Muscle of arm (tissue), 14 donors: ENCODE measurements at places on chromosomes 2 and 18. TPM values are rescaled to one million over a fixed set of nuclear protein-coding genes. Genes with fewer than 3 reads are reported as not detected.

The NPHP1 gene
- 10.7 TPM for polyA plus RNA-seq

The SCN2A gene
- not detected for polyA plus RNA-seq

The WDR54 gene
- 13.2 TPM for polyA plus RNA-seq

GRCh38 chr2:1736997-1737480 is 7.3 kb downstream of the PXDN start:
- no peak for DNase-seq

GRCh38 chr18:26021061-26021754 is 69.2 kb downstream of the SS18 start:
- no peak for DNase-seq

DNA sequence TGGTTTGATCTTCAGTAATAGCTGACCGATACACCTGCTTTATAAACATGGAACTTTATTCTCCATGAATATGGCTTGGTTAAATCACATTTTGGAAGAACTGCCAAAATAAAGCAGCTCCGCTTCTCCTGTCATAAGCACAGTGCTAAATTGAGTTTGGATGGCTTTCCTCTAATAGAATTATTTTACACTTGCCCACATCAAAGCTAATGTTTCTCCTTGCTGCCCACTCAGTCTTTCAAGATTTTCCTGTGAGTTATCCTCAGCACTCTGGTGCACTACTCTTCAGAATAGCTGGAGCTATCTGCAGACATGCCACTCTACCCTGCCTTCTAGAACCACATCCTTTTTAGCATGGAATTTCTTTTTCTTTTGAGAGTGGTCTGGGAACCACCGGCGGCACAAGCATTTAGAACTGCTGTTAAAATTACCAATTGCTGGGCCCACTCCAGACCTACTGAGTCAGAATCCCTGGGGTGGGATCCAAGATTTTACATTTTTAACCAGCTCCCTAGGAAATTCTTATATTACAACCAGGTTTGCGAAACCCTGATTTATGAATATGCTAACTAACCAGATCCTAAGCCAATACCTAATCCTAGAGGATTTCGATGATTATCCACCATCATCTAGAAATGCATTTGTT is 283.3 kb downstream of the AFF3 start:
- no peak for DNase-seq

GRCh38 chr2:240223631-240224030 is 83.2 kb upstream of the OTOS start:
- no peak for DNase-seq
